MM.1S (cell line): ENCODE measurements at places on chromosomes 3 and 15.

DNA sequence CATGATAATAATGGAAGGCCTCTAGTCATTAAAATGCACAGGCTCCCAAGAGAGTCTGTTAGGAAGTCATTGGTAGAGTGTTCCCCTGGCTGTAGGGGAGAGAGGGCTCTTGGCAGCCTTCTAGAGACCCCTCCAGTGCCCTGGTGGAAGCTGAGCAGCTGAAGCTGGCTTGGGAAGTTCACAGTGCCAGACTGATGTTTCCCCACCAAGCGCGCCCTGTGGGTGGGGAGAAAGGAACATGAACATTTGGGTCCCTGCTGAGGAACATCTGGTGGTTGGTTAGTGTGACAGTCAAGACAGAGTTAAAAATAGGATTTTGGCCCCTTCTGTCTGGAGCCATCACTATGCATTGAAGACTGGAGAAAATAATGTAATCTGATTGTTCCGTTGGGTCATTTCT is 37.1 kb upstream of the RGMA start:
- H3K4me3 ChIP-seq, result no peak overlapping the region
- no peaks in the 10 kb centered on the region for H3K27me3 ChIP-seq
- DNase-seq, result no peak

DNA sequence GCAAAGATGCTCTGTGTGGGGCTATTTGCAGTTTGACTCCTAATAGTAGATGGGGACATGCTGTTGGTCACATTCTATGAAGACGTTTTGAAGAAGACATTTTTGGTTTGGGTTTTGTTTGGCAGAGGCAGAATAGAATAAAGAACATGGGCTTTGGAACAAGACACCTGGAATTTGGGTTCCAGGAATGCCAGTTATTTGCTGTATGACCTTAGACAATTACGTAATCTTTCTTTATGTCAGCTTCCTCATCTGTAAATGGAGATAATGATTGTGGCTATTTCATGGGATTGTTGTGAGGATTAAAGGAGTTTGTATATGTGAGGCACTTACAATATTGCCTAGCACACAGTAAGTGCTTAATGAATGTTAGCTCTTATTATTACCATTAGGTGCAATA is 91.6 kb downstream of the MESD start:
- no peaks in the 10 kb centered on the region for H3K4me1 ChIP-seq
- no peak overlapping the region for H3K27ac ChIP-seq
- DNase-seq, result no peak
- H3K27me3 ChIP-seq, result no peaks in the 10 kb centered on the region
- no peaks in the 10 kb centered on the region for H3K36me3 ChIP-seq

GRCh38 chr3:140602781-140603180 is 75.1 kb upstream of the TRIM42 start:
- H3K36me3 ChIP-seq, result no peaks in the 10 kb centered on the region
- no peak for DNase-seq
- H3K4me3 ChIP-seq, result no peak overlapping the region
- H3K4me1 ChIP-seq, result no peaks in the 10 kb centered on the region

- no peaks in the 10 kb centered on the region for H3K4me1 ChIP-seq
- H3K36me3 ChIP-seq, result no peaks in the 10 kb centered on the region
- no peaks in the 10 kb centered on the region for H3K27me3 ChIP-seq
These were observed 175.8 kb downstream of the XXYLT1 start for GRCh38 chr3:195095035-195095703.

- no peak overlapping the region for H3K27ac ChIP-seq
- no peaks in the 10 kb centered on the region for H3K4me1 ChIP-seq
- no peaks in the 10 kb centered on the region for H3K36me3 ChIP-seq
- H3K4me3 ChIP-seq, result no peak overlapping the region
- H3K27me3 ChIP-seq, result no peaks in the 10 kb centered on the region
These were observed 10.0 kb downstream of the SNTN start for GRCh38 chr3:63662500-63662899.
